Foreskin keratinocyte (primary cell): ENCODE measurements at places on chromosomes 1 and 21. TPM values are rescaled to one million over a fixed set of nuclear protein-coding genes. Genes with fewer than 3 reads are reported as not detected.

DNA sequence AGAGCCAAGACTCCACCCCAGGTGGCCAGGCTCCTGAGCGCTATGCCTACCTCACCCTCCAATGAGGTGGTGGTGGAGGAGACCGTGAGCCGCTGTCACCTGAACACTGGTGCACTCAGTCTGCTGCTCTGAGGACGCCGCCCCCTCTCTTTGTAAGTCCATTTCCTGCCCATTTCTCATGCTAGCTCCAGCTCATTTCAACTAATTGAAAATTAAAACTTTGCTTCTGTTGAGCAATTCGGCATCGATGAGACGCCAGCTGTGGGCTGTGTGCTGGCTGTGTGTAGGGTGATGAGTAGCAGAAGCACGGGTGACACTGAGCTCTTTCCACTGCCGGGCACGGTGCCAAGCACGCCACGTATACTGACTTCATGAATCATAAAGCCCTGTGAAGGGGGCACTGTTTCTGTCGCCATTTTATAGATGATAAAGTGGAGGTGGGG is 11.2 kb downstream of the TNFRSF1B start:
- DNase-seq = peak; percentile 15

- DNase-seq = no peak
These were observed 9.1 kb downstream of the IFI6 start for GRCh38 chr1:27662707-27663393.

DNA sequence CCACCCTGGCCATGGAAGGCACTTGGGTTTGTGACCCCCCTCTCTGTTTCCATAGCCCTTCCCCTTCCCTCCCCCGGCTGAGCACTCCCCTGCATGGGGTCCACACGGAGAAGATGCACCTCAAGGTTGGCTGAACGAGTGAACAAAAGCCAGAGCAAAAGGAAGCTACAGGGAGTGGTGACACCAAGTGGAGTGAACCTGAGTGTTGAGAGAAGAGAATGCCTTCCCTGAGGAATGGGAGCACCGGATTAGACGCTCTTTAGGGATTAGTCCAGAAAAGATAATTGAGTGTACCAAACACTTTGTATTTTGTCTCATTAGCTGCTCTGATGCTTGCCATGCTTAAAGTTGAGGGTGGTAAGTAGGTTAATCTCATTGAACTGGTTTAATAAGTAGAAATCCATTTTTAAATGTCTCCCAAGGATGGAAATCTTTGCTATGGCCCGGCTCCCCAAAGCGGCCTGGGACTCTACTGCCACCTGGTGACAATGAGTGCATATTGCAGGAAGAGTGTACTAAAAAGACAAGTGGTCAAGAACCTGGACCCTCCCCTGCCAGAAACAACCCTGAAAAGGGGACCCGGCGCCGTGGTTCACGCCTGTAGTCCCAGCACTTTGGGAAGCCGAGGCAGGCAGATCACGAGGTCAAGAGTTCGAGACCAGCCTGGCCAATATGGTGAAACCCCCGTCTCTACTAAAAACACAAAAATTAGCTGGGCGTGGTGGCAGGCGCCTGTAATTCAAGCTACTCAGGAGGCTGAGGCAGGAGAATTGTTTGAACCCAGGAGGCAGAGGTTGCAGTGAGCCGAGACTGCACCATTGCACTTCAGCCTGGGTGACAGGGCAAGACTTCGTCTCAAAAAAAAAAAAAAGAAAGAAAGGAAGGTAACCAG is 150.6 kb upstream of the ZC3H12A start:
- no peak for DNase-seq

Gene TEKT2
- 0.28 and 0.42 TPM in 2 replicates for polyA plus RNA-seq
